ENCODE measurements at places on chromosomes 3 and 15.

GRCh38 chr3:184031187-184031792, at the start of gene HTR3D:
TSS of gene HTR3D (plus strand) at chr3:184031742. CDS start at chr3:184031742, 0 bp downstream.
- peak; percentile 4 for DNase-seq

GRCh38 chr3:170346481-170347392, 10.8 kb upstream of the SKIL start:
- no peak for DNase-seq

GRCh38 chr15:64596701-64597476, 136.5 kb downstream of the ZNF609 start:
- DNase-seq = peak; percentile 65

DNA sequence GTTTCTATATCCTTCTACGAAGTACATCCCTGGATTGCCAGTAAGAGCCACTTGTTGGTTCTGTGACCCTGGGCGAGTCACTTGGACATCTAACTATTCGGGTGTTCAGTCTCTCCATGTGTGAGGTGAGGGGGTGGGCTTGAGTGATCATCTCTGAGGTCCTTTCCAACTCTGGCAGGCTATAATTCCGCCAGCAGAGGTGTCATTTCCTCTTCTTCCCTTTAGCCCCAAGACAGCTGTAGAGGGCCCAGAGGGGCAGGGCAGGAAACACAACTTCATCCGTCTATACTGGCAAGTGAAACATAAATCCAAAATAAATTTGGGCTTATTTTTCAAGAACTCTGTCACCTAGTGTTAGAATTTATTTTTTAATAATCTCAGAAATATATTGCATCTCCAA, 38.1 kb downstream of the C2CD4A start:
- DNase-seq = no peak

GRCh38 chr15:69666441-69666882, 213.8 kb downstream of the RPLP1 start:
- peak; percentile 44 for DNase-seq

DNA sequence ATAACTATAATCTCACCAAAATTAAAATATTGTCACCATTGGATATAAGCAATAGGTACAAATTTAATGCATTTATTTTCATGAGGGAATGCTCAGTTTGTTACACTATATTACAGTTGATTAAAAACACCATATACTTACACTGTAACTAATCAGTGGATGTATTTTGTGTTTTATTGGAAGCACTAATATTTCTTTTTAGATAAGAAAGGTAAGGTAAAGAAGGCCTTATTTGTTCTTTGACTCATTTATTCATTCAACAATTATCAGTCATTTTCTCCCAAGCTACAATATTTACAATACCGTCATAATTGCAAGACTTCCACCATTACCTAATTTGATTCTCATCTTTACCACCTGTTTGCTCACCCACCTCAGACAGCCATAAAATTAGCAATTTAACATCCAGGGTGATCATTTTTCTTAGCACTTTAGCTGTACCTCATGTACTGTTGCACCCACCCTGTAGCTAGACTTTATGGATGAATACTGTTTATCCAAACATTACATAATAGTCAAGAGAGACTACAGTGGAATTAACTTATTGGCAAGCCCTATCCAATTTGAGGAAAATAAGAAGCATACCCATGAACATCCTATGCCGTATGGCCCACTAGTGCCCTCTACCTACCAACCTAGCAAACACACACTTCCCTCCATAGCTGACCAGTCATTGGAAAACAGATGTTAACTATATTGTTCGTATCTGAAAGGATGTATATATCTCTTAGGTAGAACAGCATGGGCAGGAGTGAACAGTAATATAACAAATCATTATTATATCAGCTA, 229.6 kb downstream of the BBX start:
- DNase-seq = peak; percentile 36

DNA sequence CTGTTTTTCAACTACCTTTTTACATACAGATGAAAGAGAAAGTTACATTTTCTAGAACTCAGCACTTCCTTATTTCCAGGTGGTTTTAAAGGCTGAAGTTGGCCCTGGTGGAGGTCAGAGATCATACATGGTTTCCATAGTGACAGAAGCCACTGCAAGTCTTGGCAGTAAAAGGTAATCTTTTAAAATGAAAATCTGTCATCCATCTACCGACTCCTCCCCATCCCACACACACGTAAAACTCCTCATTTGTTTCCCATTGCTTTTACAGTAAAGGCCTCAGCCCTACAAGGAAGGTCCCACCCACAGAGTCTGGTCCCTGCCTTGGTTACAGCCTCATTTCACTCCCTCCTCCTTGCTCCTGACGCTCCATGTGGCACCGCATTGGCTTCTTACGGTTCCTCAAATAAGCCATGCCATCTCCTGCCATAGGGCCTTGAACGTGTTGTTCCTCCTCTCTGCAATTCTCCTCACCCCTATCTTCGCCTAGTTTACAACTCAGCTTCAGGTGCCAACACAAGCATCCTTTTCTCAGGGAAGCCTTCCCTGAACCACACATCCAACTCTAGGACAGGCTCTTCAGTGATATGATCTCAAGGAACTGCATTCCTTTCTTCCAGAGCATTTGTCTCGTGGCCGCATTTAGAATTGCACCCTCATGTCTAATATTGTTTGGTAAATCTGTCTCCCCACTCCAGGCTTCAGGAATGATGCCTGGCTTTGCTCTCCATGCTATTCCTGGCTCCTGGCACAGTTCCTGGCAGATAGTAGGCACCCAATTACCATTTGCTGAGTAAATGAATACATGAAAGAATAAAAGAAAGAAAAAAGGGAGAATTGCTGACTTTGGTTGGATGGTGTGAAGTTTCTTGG, 2.6 kb downstream of the CYP19A1 start:
- DNase-seq = peak; percentile 16

DNA sequence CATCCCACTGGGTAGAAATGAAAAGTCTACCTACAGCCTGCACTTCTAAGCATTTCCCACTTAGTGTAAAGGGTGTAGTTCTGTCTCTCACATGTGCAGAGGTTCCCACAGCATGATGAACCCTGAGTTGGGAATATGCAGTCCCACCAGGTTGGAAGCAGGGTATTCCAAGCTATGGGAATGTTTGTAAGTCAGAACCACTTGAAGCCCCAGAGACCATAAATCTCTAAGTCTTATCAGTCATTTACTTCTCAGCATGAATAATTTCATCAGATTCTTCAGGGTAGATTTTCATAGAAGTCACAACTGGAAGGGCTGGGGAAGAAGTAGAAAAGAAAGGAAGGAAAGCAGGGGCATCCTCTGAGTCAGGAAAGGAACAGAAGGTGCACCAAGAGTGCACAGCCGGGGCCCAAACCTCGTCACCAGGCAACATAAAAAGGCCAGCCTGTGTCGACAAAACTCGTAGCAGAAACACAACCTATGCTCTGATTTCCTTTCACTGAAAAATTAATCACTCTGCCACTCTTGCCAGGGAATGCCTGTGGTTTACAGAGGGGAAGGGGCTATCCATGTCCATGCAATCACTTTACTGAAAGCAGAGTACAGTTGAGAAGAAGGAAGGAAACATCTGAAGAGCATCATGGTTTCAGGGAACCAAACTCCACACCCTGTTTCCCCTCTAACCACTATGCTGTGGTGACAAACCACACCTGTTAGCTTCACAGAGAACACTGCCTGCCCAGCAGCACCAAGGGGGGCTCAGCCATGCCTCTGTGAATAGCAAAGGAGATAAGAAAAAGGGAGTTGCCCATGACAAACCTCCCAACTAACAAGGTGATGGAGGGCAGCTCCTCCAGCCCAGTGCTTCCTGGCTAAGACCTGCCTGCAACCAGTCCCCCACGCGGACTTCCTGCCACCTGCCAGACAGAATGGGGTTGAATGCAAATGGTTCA, 40.5 kb downstream of the SH3BP5 start:
- peak; percentile 26 for DNase-seq

Measured in OCI-M1 (cell line).